ENCODE measurements at places on chromosomes 13 and 19.
A peak's percentile ranks its signal among the peaks of the same experiment; 100 is the strongest.

GRCh38 chr19:53849237-53849676, 18.4 kb upstream of the MYADM start:
- H3K4me1 ChIP-seq = no peaks in the 10 kb centered on the region
- no peak for DNase-seq
- H3K36me3 ChIP-seq = no peaks in the 10 kb centered on the region
- H3K4me3 ChIP-seq = no peak overlapping the region

- no peak for DNase-seq
- no peaks in the 10 kb centered on the region for H3K36me3 ChIP-seq
- H3K27ac ChIP-seq = no peak overlapping the region
- no peaks in the 10 kb centered on the region for H3K4me1 ChIP-seq
- H3K4me3 ChIP-seq = no peak overlapping the region
- peaks cover 6% of the 10 kb centered on the region for H3K27me3 ChIP-seq
Observed at GRCh38 chr19:275000-275399, 16.2 kb downstream of the PLPP2 start.

- H3K4me3 ChIP-seq = no peak overlapping the region
- H3K27ac ChIP-seq = peak overlapping the region; percentile 69
- peaks cover 17% of the 10 kb centered on the region for H3K4me1 ChIP-seq
- DNase-seq = no peak
- no peaks in the 10 kb centered on the region for H3K27me3 ChIP-seq
Observed at GRCh38 chr19:55649268-55650125, 1.5 kb downstream of the CCDC106 start.

DNA sequence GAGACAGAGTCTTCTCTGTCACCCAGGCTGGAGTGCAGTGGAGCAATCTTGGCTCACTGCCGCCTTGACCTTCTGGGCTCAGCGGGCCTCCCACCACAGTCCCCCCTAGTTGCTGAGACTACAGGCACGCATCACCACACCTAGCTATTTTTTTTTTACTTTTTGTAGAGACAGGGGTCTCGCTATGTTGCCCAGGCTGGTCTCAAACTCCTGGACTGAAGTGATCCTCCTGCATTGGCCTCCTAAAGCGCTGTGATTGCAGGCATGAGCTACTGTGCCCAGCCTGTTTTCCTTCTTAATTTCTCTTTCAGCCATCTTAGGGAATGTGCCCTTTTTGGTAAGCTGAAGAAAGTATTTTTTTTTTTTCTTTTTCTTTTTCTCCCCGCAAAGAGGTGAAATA, 42.6 kb upstream of the RNF113B start:
- H3K4me1 ChIP-seq = no peaks in the 10 kb centered on the region
- no peaks in the 10 kb centered on the region for H3K36me3 ChIP-seq
- DNase-seq = no peak
- no peak overlapping the region for H3K4me3 ChIP-seq
- H3K27ac ChIP-seq = no peak overlapping the region

GRCh38 chr19:41297628-41298347, 12.2 kb upstream of the CCDC97 start:
- H3K27ac ChIP-seq = peak overlapping the region; percentile 68
- peaks cover 58% of the 10 kb centered on the region for H3K36me3 ChIP-seq
- H3K27me3 ChIP-seq = no peaks in the 10 kb centered on the region
- H3K4me1 ChIP-seq = peaks cover 70% of the 10 kb centered on the region

- no peaks in the 10 kb centered on the region for H3K4me1 ChIP-seq
- H3K27me3 ChIP-seq = no peaks in the 10 kb centered on the region
- DNase-seq = no peak
- no peak overlapping the region for H3K27ac ChIP-seq
- H3K36me3 ChIP-seq = no peaks in the 10 kb centered on the region
Observed at GRCh38 chr13:69903081-69903480, 204.5 kb upstream of the ATXN8OS start.

GRCh38 chr13:62210951-62211350, 795.3 kb upstream of the PCDH20 start:
- H3K4me3 ChIP-seq = no peak overlapping the region
- no peaks in the 10 kb centered on the region for H3K27me3 ChIP-seq
- H3K4me1 ChIP-seq = no peaks in the 10 kb centered on the region
- no peak for DNase-seq
- H3K36me3 ChIP-seq = no peaks in the 10 kb centered on the region
- H3K27ac ChIP-seq = no peak overlapping the region

- H3K27ac ChIP-seq = no peak overlapping the region
- no peaks in the 10 kb centered on the region for H3K4me1 ChIP-seq
- no peaks in the 10 kb centered on the region for H3K27me3 ChIP-seq
- peaks cover 31% of the 10 kb centered on the region for H3K36me3 ChIP-seq
- H3K4me3 ChIP-seq = no peak overlapping the region
Observed at GRCh38 chr19:52658595-52658994, 20.4 kb upstream of the ZNF83 start.

DNA sequence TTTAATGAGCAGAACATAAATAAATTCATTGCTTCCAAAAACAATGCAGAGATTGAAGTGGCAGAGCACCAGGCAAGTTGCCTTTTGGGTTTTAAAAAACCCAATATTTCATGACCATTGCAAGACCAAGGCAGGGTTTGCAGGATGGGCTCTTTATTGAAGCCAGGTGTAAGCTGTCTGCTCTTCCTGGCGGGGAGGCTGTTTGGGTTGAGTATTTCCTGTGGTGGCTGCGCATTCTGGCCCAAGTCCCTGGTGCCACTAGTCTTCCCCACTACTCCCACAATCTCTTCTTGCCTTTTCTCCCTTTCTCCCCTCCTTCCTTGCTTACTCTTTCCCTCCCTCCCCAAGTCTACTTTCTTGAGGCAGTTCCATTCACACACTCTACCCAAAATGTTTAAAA, 116.4 kb downstream of the AKAP11 start:
- DNase-seq = no peak
- no peak overlapping the region for H3K4me3 ChIP-seq

DNA sequence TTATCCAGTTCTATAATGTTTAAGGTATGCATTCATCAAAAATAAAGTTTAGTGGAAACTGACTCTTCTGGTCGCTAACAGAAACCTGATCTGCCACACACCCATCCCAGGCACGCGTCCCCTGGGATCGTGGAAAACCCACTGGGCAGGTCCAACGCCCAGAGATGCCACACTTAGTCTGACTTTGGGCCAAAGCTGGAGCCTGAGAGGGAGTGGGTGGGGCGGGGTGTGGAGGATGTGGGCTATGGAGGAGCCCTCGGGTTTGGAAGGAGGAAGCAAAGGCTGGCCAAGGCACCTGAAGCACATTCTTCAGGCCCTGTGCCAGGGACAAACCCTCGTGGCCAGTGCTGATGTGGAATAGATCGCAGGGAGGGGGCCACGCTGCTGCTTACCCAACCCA, 2.5 kb downstream of the IGFL1 start:
- no peaks in the 10 kb centered on the region for H3K27me3 ChIP-seq
- no peaks in the 10 kb centered on the region for H3K4me1 ChIP-seq
- no peak overlapping the region for H3K4me3 ChIP-seq
- H3K27ac ChIP-seq = no peak overlapping the region
- H3K36me3 ChIP-seq = no peaks in the 10 kb centered on the region
